B cell (primary cell): ENCODE measurements at places on chromosomes 11 and 22. TPM values are rescaled to one million over a fixed set of nuclear protein-coding genes. Genes with fewer than 3 reads are reported as not detected.

- peak overlapping the region; percentile 52 for H3K4me3 ChIP-seq
- no peaks in the 10 kb centered on the region for H3K36me3 ChIP-seq
- peak overlapping the region; percentile 77 for H3K27ac ChIP-seq
- peak; percentile 82 for DNase-seq
These were observed 15.2 kb upstream of the NUP160 start for GRCh38 chr11:47863189-47863897.

DNA sequence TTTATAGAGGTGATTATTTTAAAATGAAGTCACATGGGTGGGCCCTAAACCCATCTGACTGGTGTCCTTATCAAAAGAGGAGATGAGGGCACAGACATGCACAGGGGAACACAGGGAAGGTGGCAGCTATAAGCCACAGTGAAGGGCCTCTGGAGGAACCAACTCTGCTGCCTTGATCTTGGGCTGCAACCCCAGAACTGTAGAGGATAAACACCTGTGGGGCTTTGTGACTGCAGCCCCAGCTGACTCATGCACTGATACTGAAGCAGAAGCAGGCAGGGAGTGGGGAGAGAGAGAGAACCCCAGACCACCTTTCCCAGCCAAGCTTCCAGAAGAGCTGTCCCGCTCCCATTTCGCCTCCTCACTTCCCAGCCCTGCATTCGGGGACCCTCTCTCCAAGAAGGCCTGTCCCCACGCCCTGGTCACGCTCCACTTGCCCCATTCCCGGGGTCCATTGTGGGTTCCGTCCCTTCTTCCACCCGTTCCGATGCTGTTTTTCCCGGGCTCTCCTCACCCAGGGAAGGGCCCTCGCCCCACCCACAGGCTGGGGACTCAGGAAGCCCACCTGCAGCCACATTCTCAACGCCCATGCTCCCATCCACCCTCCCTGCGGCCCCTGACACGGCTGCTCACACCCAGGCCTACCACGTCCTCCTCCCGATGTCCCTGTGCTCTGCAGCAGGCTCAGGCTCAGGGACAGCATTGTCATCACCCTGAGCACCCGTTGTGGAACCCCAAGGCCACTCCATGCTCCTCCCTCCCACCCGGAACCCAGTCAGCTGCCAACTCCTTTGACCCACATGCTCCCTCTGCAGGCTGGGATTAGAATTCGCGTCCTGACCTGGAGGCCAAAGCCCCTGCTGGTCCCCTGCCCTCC lies 90.8 kb upstream of the SHANK2 start:
- DNase-seq = peak; percentile 20
- no peaks in the 10 kb centered on the region for H3K27me3 ChIP-seq
- no peaks in the 10 kb centered on the region for H3K4me1 ChIP-seq
- H3K4me3 ChIP-seq = no peak overlapping the region
- no peak overlapping the region for H3K27ac ChIP-seq
- H3K36me3 ChIP-seq = no peaks in the 10 kb centered on the region

- H3K36me3 ChIP-seq = no peaks in the 10 kb centered on the region
- no peak for DNase-seq
- peaks cover 6% of the 10 kb centered on the region for H3K27me3 ChIP-seq
- H3K4me3 ChIP-seq = no peak overlapping the region
- H3K4me1 ChIP-seq = no peaks in the 10 kb centered on the region
These were observed 30.4 kb downstream of the SEZ6L start for GRCh38 chr22:26199665-26200064.

DNA sequence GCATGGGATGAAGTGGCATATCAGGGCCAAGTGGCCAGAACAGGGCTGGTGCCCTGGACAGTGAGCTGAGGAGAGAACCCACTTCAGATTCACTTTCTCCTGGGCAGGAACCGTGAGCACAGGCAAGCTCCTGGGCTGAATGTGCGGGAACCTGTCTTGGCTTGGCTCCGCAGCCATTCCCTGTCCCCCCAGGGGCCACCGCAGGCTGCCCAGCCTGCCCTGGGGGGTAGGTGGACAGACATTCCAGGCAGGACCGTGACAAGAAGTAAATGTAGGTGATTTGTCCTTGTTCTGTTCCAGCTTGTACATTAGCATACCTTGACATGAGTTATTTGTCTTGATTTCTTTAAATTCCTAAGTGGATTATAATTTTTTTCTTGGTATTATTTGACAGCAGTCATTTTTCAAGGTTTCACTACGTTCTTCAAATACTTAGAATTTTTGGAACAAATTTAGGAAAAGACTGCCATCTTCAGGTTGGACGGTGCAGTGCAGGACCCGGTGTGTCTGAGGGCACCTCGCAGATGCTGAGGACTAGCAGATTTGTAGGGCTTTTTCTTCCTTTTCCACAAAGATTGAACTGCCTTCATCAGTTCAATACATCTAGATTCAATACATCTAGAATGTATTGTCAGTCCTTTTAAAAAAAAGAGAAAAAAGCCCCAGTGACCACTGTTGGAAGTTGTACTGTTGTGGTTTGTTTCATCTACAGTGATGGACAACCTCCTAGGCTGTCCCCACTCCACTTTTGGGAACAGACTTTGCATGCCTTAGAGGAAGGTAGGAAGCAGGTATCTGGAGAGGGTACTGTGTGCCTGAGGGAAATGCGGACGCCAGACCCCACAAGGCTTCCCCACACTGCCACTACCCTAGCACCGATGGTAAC lies 115.1 kb upstream of the RASSF10 start:
- no peak overlapping the region for H3K4me3 ChIP-seq
- H3K4me1 ChIP-seq = no peaks in the 10 kb centered on the region
- no peaks in the 10 kb centered on the region for H3K36me3 ChIP-seq
- H3K27ac ChIP-seq = no peak overlapping the region
- no peaks in the 10 kb centered on the region for H3K27me3 ChIP-seq

GRCh38 chr11:34775417-34775888 lies 140.7 kb downstream of the APIP start:
- H3K4me3 ChIP-seq = no peak overlapping the region
- H3K4me1 ChIP-seq = no peaks in the 10 kb centered on the region
- no peaks in the 10 kb centered on the region for H3K36me3 ChIP-seq
- no peaks in the 10 kb centered on the region for H3K27me3 ChIP-seq

GRCh38 chr11:96105944-96106343 lies 182.0 kb upstream of the MTMR2 start:
- DNase-seq = no peak
- no peaks in the 10 kb centered on the region for H3K27me3 ChIP-seq
- H3K4me3 ChIP-seq = no peak overlapping the region
- no peak overlapping the region for H3K27ac ChIP-seq
- no peaks in the 10 kb centered on the region for H3K36me3 ChIP-seq

DNA sequence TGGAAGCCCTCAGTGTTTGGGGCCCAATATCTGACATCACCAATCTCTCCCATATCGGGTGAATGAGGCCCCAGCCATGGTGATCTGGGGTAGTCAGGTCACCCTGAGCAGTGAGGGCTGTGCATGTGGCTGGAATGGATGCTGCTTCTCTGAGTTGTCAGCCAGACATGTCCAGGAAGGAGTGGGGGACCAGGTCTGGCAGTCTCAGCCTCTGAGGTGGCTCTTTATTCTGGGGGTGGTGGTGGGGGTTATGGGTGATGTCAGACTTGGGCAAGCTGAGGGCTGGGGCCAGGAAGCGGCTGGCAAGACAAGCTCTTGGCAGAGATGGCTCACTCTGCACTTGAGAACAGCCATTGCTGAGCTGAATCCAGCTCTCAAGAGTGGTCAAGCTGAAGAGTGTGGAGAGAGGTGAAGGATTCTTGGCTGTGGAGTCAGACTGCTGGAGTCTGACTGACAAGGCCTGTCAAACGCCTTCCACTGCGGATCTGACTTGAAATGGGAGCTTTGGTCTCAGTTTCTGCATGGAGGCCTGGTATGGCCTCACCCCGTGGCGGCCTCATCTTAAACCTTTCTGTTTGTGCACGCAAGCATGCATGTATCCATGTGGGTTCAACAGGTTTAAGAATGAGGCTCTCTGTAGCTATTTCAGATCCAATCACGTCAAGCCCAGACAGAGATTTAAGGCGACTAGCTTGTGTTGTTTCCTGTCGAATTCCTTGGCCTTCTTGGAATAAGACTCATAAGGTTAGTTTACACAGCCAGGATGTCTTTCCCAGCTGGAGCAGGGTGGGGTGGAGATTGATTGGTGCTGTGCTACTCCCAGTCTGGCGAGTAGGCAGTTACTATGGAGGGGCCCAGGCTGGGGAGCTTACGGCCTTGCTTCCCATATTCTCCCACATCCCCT lies 83.9 kb upstream of the TIMP3 start:
- DNase-seq = no peak
- no peak overlapping the region for H3K27ac ChIP-seq
- peaks cover 18% of the 10 kb centered on the region for H3K27me3 ChIP-seq
- H3K4me3 ChIP-seq = no peak overlapping the region

- peak overlapping the region; percentile 95 for H3K27ac ChIP-seq
- H3K27me3 ChIP-seq = no peaks in the 10 kb centered on the region
- no peaks in the 10 kb centered on the region for H3K36me3 ChIP-seq
- no peak for DNase-seq
- peaks cover 57% of the 10 kb centered on the region for H3K4me1 ChIP-seq
These were observed 26.8 kb downstream of the OR2AG2 start for GRCh38 chr11:6745018-6745417.

- peaks cover 3% of the 10 kb centered on the region for H3K27me3 ChIP-seq
- peaks cover 4% of the 10 kb centered on the region for H3K4me1 ChIP-seq
- no peak overlapping the region for H3K27ac ChIP-seq
- H3K4me3 ChIP-seq = no peak overlapping the region
- DNase-seq = no peak
These were observed 51.1 kb downstream of the TIMP3 start for GRCh38 chr22:32852395-32853251.

GRCh38 chr11:118610225-118610772 lies 2.9 kb downstream of the PHLDB1 start:
- peak overlapping the region; percentile 60 for H3K4me3 ChIP-seq
- H3K4me1 ChIP-seq = peaks cover 38% of the 10 kb centered on the region
- H3K36me3 ChIP-seq = no peaks in the 10 kb centered on the region
- no peak for DNase-seq
- no peak overlapping the region for H3K27ac ChIP-seq
- H3K27me3 ChIP-seq = peaks cover 56% of the 10 kb centered on the region

DNA sequence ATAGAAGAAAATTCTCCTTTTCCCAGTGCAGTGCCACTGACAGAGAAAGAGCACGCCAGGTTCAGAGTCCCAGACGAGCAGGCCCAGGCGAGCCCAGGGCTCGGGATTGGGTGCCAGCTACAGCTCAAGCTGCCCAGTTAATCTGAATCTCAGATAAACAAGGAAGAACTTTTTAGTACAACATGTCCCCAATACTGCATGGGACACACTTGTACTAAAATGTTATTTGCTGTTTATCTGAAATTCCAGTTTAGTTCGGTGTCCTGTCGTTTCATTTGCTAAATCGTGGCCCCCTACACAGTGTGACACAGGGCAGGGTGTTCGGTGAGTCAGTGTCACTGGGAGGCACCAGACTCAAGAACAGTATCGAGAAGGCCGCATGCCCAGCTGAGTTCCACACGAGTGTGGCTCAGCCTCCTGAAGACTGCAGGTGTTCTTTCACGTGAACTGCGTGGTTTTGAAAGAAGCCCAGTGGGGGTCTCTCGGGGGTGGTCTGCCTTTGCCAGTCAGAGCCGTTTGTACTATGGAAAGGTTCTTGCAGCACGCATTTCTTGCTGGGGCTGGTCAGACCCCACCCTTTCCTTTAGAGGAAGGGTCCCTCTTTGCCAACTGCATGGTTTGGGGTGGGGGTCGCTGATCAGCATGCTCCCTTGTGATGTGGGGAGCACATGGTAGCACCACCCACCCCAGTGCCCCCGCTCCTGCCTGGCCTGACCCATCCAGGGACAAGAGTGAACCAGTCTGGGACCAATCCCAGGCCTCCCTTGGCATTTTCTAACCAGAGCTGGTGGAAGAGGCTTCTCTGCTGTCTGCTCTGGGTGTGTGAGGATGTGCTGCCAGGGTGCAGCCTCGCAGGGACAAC lies 115.6 kb upstream of the B3GAT1 start:
- DNase-seq = no peak
- H3K4me1 ChIP-seq = no peaks in the 10 kb centered on the region
- H3K4me3 ChIP-seq = no peak overlapping the region
- H3K27me3 ChIP-seq = no peaks in the 10 kb centered on the region
- H3K36me3 ChIP-seq = no peaks in the 10 kb centered on the region
- H3K27ac ChIP-seq = no peak overlapping the region

The PRG3 gene
- not detected in 2 replicates for total RNA-seq

The CHID1 gene
- 62.5 and 68.1 TPM in 2 replicates for total RNA-seq

The SMTNL1 gene
- total RNA-seq = not detected in 2 replicates

The CLDN5 gene
- total RNA-seq = not detected in 2 replicates

The OR8A1 gene
- not detected in 2 replicates for total RNA-seq

The PLAAT4 gene
- 12.6 and 13.1 TPM in 2 replicates for total RNA-seq
